Breast epithelium (tissue), 4 donors: ENCODE measurements at places on chromosomes 16 and 17. TPM values are rescaled to one million over a fixed set of nuclear protein-coding genes. Genes with fewer than 3 reads are reported as not detected.

GRCh38 chr16:56409195-56409594 is 16.1 kb downstream of the AMFR start:
- DNase-seq = no peak

- no peak for DNase-seq
These were observed 96.2 kb downstream of the PGS1 start for GRCh38 chr17:78474614-78475146.

DNA sequence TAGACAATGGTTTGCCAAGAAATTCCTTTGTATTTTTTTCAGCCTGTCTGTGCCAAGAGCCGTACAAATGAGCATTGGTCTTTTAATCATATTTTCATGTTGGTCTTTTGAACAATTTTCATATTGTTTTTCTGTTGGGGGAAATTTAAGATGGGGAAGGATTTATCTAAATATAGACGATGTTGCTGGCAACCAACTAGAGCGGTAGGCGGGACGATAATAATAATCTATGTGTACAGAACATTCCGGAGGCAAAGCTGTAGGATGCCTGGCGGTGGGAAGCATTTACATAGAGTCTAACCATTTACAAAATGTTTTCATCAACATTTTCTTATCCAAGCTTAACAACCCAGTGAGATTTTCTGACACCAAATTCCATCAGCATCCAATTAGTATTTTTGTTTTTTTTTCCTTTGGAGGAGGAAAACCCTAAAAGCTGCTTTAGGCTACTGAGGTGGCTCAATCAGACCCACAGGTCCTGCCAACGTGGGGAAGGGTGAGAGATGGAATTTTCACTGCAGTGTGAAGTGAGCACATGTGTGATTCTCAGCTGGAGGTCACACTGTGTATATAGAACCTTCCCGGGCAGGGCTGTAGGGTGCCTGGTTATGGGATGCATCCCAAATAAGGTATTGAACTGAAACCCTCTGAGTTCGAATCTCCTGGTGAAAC is 11.7 kb upstream of the SEC14L1 start:
- no peak for DNase-seq

DNA sequence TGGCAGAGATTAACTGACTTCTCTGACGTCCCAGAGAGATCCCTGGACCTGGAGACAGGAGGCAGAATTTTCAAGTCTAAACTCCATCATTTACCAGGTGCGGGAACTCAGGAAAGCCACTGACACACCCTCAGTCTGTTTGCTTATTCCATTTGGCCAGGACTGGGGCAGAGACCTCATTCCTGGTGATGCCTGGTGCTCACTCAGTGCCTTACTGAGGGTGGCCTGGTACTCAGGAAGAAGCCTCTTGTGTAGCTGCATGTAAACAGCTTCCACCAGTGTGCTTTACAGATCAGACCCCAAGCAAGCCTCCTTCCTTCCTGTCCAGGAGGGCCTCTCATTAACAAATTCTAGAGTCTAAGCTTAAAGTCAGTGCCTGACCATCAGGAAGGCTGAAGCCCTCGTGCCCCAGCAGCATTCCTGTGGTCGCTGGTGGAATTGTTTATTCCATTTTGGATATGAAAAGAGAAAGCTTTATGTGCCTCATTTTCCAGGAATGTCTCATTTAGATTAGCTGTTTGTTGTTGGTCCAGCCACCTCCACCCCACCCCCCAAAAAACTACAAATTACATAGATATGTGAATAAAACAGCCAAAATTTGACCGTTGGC is 236.1 kb upstream of the CDH5 start:
- no peak for DNase-seq

DNA sequence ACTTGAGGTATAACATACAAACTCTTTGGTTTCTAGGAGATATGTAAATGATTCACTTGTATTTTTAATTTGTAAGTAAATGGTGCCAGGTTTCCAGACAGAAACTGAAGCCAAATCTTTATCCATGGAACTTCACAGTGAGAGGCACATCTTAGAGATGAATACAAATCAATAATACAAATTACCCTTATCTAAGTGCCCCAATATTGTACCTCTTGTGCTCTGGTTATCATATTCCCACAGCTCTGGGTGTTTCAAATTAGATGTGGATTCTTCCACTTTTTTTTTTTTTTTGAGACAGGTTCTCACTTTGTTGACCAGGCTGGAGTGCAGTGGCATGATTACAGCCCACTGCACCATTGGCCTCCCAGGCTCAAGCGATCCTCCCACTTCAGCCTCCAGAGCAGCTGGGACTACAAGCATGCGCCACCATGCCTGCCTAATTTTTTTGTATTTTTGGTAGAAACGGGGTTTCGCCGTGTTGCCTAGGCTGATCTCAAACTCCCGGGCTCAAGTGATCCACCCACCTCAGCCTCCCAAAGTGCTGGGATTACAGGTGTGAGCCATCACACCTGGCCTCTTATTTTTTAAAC is 38.0 kb upstream of the DHX40 start:
- DNase-seq = no peak

DNA sequence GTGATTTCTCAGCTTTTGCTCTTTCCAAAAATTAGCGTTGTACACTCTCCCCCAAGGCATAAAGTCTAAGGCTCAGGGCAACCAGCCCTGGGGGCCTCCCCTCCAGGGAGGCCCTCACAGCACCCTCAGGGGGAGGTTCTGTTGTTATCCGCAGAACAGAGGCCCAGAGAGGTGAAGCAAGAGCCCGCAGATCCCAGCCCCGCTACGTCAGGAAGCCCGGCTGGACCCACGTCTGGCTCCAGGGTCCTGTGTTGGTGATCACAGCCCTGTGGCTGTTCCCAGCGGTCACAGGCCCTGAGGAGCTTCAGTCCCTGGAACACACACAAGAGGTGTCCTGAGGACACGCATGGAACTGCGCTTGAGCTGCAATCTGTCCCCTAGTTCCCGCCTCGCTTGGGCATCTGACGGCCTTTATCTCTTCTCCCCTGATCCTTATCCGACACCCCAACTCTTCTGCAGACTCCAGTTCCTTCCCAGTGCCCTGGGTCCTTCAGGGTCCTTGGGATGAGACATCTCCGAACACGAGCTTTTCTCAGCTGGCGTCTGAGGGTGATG is 1.1 kb upstream of the ZG16B start:
- no peak for DNase-seq

DNA sequence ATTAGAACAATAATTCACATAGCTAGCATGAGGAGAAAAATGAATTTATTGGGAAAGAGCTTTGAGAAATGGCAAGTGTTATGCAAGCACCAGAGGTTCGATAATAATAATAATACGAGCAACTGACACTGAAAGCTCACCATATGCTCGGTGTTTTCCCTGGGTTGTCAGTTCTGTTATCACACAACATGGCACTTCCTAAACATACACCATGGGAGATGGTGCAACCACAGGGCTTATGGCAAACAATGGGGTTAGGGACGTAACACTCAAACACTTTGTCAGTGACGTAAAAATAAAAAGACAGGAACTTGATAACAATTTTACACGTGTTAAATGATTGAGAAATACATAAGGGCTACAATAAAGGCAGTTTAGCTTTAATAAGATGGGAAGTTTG is 23.7 kb downstream of the OR1D5 start:
- DNase-seq = no peak

DNA sequence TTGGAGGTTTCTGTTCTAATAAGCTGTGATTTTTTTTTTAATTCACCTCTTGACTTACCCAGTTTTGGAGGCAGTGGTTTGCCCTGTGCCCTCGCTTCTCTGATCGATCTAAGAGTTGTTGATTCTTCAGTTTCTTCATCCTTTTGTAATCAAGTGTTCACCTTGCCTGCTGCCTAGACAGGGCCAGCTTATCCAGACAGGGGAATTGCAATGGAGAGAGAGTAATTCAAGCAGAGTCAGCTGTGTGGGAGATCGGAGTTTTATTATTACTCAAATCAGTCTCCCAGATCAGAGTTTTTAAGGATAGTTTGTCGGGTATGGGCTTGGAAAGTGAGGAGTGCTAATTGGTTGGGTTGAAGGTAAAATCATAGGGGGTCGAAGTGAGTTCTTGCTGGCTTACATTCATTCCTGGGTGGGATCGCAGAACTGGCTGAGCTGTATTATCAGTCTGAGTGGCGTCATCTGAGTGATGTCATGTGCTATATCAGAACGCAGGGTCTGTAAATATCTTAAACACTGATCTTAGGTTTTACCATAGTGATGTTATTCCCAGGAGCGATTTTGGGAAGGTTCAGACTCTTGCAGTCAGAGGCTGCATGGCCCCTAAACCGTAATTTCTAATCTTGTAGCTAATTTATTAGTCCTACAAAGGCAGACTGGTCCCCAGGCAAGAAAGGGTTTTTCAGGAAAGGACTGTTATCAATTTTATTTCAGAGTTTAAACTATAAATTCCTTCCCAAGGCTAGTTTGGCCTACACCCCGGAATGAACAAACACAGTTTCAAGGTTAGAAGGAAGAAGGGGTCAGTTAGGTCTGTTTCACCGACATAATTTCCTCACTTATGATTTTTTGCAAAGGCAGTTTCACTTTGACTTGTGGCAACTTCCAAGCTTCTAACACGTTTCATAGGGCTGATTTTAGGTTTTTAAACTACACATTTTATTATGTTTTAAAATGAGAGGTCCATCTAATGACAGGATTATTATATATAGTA is 21.5 kb upstream of the KCNJ16 start:
- DNase-seq = no peak

DNA sequence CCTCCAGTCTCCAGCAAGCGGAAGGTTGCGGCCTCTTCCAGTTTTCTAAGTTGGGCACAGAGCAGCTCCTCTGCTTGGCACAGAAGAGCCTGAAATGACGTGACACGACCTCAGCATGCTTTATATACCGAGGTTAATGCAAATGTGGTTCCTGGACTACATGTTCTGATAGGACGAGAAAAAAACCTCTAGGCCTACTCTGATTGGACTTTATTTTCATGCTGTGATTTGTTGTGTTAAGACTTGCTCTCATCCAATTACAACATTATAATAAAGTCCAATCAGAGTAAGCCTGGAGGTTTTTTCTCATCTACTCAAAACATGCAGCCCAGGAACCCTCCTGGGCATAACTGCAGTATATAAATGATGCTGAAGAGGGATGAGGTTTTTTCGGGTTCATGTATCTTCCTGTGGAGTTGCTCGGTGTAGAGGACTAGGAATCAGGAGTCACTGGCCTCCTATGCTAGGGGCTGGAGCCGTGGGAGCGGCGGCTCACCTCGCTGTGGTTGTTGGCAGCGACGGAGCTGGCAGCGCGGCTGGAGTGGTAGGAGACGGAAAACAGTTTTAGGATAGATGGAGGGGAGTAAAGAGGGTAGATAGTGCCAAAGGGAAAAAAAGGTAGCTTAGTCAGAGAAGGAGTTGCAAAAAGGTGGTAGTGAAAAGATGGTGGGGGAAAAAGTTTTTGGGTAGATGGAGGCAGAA is 878.0 kb downstream of the KCNJ18 start:
- no peak for DNase-seq

- DNase-seq = no peak
These were observed 40.1 kb downstream of the PEMT start for GRCh38 chr17:17551361-17551760.

- no peak for DNase-seq
These were observed 44.6 kb upstream of the SLC38A10 start for GRCh38 chr17:81339534-81340296.

DNA sequence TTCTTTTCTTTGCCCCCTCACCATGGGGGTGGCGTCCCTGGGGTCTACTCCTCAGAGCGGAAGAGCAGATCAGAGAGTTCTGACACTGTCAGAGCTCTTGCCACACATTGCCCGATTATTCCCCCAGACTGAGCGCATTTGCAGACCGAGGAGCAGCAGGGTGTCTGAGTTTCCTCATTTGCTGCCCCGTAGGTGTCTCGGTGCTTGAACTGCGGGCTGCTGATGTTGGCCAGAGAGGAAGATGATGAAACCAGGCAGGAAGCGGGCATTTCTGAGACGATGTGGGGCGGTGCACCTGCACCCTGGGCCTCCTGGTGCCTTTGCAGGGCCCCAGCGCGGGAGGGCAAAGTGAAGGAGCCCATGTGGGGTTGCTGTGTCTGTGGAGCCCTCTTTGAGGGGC is 55.2 kb downstream of the ARSG start:
- no peak for DNase-seq

DNA sequence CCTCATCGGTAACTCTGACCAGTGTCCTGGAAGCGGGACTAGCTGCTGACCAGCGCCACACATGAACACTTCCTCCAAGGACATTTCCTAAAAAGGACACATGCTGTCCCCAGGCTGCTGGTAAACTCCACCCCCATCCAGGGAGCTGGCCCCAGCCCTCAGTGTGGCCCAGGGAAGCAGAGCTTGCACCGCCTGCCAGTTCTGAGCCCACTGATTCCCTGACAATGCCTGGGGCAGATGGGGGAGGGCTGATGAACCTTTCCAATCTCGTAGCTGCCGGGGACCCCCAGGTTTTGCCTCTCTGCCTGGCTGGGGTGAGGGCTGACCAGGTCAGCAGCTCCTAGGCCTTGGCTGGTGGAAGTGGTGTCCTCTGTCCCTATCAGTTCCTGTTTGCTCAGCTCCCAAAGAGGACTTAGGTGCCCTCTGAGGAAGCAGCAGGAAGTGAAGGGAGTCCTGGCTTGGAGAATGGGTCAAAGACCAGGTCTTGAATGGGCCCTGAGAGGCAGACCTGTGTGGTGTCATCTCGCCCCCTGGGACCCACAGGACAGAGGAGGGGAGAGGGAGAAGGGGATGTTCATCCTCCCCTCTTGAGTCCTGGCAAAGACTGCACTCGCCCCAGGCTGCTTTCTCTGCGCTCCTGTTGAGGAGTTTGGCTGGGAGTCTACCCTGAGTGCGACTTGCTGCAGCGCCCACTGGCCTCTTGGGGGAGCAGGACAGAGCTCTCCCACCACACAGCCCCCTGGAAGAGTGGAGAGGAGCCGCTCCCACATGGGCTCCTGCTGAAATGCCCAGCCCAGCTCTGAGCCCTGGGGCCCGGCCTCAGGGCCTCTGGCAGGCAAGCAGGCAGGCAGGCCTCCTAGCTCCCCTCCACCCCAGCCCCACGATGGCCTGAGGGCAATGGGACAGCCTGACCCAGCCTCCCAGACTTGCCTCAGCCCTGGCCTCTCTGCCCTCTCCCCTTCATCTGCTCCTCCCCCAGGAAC is 16.8 kb downstream of the PDK2 start:
- no peak for DNase-seq

DNA sequence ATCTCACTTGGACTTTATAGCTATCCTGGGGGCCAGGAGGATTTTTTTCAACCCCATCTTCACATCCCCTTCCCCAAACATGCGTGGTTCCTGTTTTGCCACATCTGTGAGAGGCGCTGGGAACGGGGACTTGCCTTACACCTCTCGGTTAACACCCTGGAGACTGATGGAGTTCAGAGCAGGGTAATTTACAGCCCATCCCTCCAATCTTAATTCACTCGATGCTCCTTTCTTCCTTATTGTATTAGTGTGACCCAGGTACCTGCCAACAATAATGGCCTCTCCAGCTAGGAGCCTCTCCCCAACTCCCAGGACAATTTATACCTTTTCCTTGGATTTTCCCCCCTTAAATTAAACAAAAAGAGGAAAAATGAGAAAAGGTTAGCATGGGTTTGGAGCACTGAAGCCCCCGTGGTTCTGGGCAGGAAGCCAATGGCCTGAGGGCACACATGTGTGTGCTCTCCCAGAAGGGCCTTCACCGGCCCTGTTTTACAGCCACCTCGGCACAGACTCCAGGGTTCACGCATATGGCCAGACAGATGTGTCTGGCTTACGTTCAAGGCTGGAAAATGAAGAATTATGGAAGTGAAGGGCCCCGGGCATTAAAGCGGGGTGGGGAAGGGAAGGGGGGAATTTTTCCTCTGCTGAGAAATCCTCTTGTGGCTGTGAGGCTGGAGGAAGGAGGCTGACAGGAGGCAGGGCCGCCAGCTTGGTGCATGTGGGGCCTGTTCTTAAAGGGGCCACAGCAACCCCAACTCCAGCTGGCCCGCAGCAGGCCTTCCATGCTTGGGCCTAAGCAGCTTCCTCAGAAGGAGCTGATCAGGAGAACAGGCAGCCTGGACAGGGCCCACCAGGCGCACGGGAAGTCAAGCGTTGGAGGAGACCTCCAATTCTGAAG is 21.4 kb downstream of the HIC1 start:
- no peak for DNase-seq

The CTRB1 gene
- total RNA-seq = not detected

The GAST gene
- not detected for total RNA-seq

The ZDHHC1 gene
- 19.3 TPM for total RNA-seq
